ENCODE measurements at places on chromosomes 3 and 15.

DNA sequence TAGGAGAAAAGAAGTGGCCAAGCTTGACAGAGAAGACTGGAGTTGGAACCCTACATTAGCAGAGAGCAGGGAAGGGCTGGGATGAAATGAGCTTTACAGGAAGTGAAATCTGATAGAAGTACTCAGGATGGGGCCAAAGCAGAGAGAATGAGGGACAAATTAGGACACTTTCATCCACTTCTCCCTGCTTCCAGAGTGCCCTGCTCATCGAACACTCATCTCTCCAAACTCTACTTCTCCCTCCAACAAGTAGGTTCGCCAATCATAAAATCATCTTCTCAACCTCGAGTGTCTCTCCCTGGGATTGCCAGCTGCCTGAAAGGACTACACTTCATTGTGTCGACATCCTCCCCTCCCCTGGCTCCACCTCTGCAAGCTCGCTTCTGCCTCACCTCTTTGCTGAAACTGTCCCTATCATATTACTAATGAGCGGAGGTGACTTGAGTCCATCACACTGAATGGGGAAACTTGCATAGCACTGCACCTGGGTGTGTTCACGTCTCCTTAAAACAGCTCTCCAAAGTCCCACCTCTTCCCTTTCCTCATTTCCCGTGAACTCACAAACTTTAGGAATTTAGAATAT is 365.8 kb downstream of the FOXP1 start:
- DNase-seq: no peak

DNA sequence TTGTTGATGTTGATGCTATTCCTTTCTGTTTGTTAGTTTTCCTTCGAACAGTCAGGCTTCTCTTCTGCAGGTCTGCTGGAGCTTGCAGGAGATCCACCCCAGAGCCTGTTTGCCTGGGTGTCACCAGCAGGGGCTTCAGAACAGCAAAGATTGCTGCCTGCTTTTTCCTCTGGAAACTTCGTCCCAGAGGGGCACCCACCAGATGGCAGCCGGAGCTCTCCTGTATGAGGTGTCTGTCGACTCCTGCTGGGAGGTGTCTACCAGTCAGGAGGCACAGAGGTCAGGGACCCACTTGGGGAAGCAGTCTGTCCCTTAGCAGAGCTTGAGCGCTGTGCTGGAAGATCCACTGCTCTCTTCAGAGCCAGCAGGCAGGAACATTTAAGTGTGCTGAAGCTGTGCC is 303.2 kb downstream of the ZIC1 start:
- no peak for DNase-seq

- DNase-seq: no peak
Measured at GRCh38 chr3:107644631-107645030, 121.9 kb downstream of the BBX start.

DNA sequence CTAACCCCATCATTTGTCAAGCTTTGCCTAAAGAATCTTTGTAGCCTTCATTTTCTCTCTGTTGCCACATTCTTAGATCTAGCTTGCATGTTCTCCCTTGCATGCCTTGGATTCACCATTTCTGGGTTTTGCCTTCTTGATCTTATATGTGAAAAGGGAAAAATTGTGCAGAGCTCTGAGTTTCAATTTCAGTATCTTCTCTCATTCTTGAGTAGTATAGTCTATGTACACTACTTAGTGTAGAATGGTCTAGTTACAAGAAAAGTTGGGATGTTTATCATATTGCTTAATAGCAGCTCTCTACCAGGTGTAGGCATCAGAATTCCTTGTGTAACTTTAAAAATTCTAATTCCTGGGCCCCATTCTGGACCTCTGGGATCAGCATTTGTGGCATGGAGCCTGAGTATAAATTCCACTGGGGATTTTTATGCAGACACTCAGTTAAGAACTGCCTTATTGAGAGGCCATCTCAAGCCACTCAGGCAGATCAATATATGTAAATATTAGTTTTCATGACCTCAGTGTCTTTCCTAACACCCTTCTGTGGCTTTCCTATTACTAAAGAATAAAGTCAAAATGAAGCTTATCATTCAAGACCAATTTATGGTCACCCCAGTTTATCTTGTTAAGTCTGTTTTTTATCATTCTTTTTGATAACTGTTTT is 23.4 kb downstream of the GTF2E1 start:
- DNase-seq: peak; percentile 5

GRCh38 chr3:146136647-146137046 is 24.3 kb downstream of the PLOD2 start:
- DNase-seq: no peak

DNA sequence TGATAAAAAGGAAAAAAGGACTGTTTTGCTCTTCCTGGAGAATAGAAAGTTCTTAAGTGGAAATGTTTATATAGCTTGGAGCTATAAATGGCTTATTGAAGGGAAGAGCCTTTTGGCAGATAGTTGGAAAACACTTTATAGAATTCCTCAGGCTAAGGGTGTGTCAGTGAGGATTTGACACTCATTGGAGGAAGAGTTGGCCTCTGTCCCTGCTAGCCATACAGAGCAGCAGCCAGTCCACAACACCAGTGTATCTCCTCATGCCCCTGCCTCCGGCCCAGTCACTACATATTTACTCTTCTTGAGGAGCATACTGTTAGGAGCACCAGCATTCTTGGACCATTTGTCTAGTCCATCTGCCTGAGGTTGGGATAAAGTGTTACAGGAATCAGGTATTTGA is 36.2 kb downstream of the KLHL18 start:
- no peak for DNase-seq

- peak; percentile 89 for DNase-seq
Measured at GRCh38 chr15:31302778-31303725, 23.6 kb upstream of the KLF13 start.

DNA sequence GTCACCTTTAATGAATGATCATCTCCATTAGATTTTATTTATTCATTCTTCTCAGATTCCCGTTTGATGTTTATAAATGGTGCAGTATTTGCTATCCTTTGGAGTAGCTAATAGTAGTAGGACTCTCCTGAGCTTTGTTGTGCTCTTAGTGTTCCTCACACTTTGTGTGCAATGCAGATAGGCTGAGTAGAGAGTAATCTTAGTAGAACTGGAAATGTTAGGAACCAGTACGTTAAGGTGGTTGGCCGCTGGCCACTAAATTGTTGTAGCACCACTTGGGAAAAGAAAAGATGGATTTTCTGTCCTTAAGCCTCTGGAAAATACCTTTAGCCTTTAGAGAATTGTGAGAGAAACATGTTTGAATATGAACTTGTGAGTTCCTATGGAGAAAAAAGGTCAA is 19.9 kb upstream of the EBLN2 start:
- DNase-seq: no peak

- peak; percentile 87 for DNase-seq
Measured at GRCh38 chr3:186930641-186931531, 560 bp downstream of the ST6GAL1 start.

DNA sequence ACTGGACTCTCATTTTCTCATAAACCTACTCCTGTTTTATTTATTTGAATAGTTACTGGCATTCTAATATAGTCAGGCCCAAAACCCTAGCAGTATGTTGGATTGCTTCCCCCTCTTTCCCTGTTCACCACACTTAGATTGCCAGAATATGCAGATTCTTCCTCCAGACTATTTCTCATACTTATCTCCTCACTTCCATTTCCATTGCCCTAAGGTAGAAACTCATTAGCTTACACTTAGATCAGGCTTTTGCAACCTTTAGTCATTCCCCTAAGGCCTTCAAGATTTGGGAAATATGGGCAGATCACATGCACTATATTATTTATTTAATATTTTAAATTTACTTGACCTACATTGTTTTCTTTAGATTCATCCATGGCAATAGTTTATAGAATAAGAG is 98.9 kb downstream of the MEIS2 start:
- no peak for DNase-seq

DNA sequence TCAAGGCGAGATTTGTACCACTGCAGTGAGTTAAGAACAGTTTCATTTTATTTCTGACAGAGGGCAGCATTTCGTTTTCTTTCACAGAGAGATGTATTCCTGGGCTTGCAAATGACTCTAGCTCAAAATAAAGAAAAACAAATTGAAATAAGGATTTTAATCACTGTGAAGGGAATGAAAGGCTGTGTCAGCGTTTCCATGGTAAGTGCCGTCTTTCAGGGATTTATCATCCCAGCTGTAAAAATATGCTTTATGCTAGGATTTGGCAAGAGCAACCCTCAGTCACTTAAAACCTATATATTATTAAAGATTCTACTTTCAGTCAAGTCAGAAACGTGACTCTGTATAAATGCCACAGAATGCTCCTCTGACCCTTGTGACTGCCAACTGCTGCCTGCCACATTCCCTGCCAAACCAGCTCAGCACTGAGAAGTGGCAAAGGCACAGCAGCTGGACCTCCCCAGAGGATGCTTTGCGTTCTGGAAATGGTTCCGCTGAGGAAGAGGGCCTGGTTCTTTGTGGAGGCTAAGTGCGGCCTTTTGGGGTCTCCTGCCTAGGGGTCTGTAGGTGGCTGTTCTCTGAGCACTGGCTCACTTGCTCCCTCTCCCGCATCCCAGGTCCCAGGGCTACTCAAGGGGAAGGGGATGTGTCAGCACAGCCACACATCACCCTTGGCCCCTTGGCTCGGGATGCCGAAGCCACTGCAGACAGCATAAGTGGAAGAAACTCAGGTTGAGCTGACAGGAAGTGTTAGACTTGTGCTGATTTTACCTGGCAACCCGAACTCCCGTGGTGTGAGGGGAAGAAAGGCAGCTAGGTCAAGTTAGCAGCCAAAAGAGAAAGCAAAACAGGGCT is 56.6 kb upstream of the POMGNT2 start:
- DNase-seq: peak; percentile 3

All from hematopoietic multipotent progenitor cell treated with erythropoietin and hydrocortisone succinate and interleukin-3 and kit ligand, for 8 days (in vitro differentiated cells).